Esophagus mucosa (tissue), 1 donor: ENCODE measurements at places on chromosomes 3 and 15.

DNA sequence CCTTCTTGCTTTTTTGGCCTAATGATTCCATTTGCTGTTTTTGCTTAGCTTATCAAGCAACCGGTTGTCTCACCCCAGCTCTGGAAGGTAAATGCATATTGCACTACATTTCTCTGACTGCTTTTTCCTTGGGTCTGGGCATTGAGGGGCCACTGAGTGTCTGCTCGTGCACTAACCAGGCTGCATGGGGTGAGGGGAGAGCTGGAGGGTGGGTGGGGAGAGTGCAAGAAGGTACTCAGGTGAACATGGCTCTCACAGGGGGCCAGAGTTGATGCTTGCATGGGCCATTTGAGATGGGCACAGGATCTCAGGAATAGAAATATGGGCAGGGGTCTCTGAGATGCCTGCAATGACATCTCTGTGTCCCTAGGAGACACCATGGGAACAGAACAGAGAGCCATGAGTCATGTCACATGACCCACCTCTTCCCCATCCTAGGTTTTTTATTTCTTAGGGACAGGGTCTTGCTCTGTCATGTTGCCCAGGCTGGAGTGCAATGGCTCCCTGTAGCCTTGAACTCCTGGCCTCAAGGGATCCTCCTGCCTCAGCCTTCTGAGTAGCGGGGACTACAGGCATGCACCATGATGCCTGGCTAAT lies 6.2 kb downstream of the ALPK3 start:
- no peak for ATAC-seq

DNA sequence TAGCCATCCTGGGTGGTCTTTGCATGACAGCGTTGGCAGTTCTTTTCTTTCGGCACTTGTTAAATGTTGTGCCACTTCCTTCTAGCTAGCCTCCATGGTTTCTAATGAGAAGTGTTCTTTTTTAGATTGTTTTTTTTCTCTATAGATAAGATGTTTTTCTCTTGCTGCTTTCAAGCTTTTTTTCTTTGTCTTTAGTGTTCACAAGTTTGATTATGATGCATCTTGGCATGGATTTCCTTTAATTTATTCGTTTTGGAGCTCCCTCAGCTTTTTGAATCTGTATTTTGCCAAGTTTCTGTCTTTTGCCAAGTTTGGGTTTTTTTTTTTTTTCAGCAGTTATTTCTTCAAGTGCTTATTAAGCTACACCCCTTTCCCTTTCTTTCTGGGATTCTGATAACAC lies 53.1 kb downstream of the TM2D3 start:
- ATAC-seq: no peak

- ATAC-seq: no peak
Observed at GRCh38 chr3:29606416-29606815, 325.5 kb downstream of the RBMS3 start.

GRCh38 chr3:13876451-13877100 lies 3.3 kb downstream of the WNT7A start:
- no peak for ATAC-seq

GRCh38 chr3:135766115-135766514 lies 199.4 kb upstream of the PPP2R3A start:
- no peak for ATAC-seq

GRCh38 chr3:142239421-142239820 lies 14.0 kb upstream of the GK5 start:
- ATAC-seq: no peak
